ENCODE measurements at places on chromosomes 1 and 21. TPM values are rescaled to one million over a fixed set of nuclear protein-coding genes. Genes with fewer than 3 reads are reported as not detected.

DNA sequence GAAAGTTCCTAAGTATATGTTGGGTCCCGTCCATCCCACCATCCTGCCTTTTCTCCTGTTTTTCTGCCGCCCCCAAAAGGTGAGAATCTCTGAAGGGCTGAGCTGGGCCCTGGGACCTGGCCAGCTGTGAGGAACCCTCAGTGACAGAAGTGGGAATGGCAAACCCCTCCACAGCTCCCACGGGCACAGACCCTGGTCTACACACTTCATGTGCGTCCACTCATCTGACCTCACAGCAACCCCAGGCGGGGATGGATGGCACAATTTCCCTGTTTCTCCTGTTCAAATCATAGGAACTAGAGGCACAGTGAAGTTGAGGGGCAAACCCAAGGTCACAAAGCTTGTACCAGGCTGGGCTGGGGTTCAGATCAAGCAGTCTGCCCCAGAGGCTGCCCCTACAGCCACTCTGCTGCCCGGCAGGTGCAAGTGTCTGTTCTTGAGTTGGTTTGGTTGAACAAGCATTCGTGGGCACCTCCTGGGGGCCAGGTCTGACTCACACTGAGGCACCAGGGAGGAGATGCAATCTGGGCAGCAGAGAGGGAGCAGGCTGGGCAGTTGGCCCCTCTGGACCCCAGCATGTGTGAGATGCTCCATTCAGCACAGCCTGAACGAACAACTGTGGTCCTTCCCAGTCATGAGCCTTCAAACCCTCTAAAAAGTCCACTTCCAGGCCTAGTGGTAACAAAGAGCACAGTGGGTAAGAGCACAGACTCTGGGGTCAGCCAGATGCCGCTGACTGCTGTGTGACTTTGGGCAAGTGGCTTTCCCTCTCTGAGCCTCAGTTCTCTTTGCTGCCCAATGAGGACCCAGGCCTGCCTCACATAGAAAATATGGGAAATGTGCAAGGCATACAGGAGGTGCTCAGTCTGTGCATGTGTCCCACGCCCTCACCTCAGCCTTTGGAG lies 4.0 kb downstream of the EDN2 start:
- H3K4me3 ChIP-seq, result no peak overlapping the region
- no peaks in the 10 kb centered on the region for H3K4me1 ChIP-seq
- no peaks in the 10 kb centered on the region for H3K36me3 ChIP-seq

- H3K4me1 ChIP-seq, result peaks cover 10% of the 10 kb centered on the region
- H3K4me3 ChIP-seq, result no peak overlapping the region
- DNase-seq, result no peak
- no peaks in the 10 kb centered on the region for H3K36me3 ChIP-seq
Observed at GRCh38 chr1:70990469-70991253, 57.0 kb downstream of the PTGER3 start.

GRCh38 chr1:92747735-92748134 lies 37.2 kb downstream of the EVI5 start:
- no peak for DNase-seq
- no peak overlapping the region for H3K4me3 ChIP-seq
- no peak overlapping the region for H3K27ac ChIP-seq
- no peaks in the 10 kb centered on the region for H3K36me3 ChIP-seq

- DNase-seq, result no peak
- H3K36me3 ChIP-seq, result no peaks in the 10 kb centered on the region
- no peak overlapping the region for H3K4me3 ChIP-seq
- peaks cover 2% of the 10 kb centered on the region for H3K27me3 ChIP-seq
- peaks cover 7% of the 10 kb centered on the region for H3K4me1 ChIP-seq
- H3K27ac ChIP-seq, result no peak overlapping the region
Observed at GRCh38 chr1:245058882-245059281, 95.9 kb upstream of the KIF26B start.

GRCh38 chr1:203448521-203449061 lies 27.0 kb upstream of the PRELP start:
- no peak overlapping the region for H3K27ac ChIP-seq
- H3K27me3 ChIP-seq, result peaks cover 57% of the 10 kb centered on the region
- H3K4me3 ChIP-seq, result no peak overlapping the region
- DNase-seq, result no peak
- H3K4me1 ChIP-seq, result no peaks in the 10 kb centered on the region

- DNase-seq, result no peak
- H3K27ac ChIP-seq, result peak overlapping the region; percentile 95
- no peak overlapping the region for H3K4me3 ChIP-seq
- peaks cover 20% of the 10 kb centered on the region for H3K4me1 ChIP-seq
- no peaks in the 10 kb centered on the region for H3K27me3 ChIP-seq
- peaks cover 4% of the 10 kb centered on the region for H3K36me3 ChIP-seq
Observed at GRCh38 chr1:47334765-47335435, 1.3 kb downstream of the CMPK1 start.

- H3K27me3 ChIP-seq, result peaks cover 52% of the 10 kb centered on the region
- no peaks in the 10 kb centered on the region for H3K36me3 ChIP-seq
- no peak for DNase-seq
- no peak overlapping the region for H3K27ac ChIP-seq
Observed at GRCh38 chr1:218164930-218165700, 120.0 kb upstream of the RRP15 start.

DNA sequence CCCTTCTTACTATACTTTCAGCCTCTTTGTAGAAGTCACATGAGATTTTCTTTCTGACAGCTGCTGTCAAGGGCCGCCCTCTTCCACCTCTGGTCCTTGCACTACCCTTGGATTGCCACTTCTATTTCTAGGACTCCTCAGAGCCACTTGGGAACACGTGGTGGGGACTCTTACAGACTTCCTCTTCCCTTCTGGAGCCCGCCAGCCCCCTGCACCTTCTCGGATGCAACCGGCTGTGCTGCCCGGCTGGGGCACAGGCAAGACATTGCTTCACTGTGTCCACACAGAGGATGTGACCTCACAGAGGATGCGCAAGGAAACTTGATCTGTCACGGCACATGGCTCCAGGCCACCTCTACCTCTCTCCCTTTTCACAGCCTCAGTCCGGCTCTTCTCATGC lies 2.4 kb upstream of the IKBKE start:
- H3K36me3 ChIP-seq, result peaks cover 8% of the 10 kb centered on the region
- peak overlapping the region; percentile 69 for H3K27ac ChIP-seq
- H3K4me3 ChIP-seq, result no peak overlapping the region

GRCh38 chr1:112850034-112850757 lies 105.8 kb downstream of the SLC16A1 start:
- no peak overlapping the region for H3K4me3 ChIP-seq
- H3K27me3 ChIP-seq, result peaks cover 63% of the 10 kb centered on the region
- H3K36me3 ChIP-seq, result no peaks in the 10 kb centered on the region
- H3K4me1 ChIP-seq, result peaks cover 1% of the 10 kb centered on the region
- no peak overlapping the region for H3K27ac ChIP-seq

DNA sequence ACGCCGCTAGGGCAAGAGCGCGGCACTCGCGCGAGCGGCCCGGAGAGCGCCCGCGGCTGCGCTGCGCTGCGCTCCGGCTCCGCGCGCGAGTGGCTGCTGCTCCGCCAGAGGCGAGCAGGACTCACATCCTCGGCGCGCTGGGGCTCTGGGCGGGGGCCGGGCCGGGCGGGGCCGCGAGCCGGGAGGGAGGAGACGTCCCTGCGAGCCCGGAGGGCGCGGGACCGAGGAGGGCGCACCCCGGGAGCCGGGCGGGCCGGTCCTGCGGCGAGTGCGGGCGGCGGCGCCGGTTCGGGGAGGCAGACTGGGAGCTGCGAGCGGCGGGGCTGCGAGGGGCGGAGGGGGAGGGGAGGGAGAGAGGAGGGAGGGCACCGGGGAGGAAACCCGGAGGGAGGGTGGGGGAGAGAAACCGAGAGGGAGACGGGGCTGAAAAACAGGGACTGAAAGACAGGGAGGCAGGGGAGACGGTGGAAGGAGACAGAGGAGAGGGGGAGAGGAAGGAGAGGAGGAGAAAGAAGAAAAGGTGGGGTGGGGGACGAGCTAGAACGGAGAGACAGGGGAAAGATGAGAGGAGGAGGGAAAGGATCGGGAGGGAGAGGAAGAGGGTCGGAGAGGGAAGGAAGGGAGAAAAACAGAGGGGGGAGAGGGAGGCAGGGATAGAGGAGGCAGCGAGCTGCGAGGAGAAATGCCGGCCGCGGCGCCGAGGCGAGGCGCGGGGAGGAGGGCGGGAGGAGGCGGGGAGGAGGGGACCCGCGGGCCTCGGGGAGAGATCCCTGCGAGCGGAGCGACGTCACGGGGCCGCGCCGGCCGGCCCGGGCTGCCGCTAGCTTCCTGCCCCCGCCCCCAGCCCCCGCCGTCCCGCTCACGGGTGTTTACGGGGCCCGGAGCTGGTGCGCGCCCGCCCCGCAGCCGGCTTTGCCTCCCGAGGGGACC lies at the start of gene CAMK2N1:
TSS of gene CAMK2N1 (minus strand) at position 684 of the 930 bp plus-strand sequence. CDS start 831 bp downstream, outside the sequence.
- no peaks in the 10 kb centered on the region for H3K36me3 ChIP-seq
- peak within 1 kb of the TSS; percentile 72 for H3K4me3 ChIP-seq
- H3K4me1 ChIP-seq, result peaks cover 10% of the 10 kb centered on the region
- H3K27me3 ChIP-seq, result peaks cover 76% of the 10 kb centered on the region

- no peak for DNase-seq
- no peak overlapping the region for H3K4me3 ChIP-seq
- H3K27me3 ChIP-seq, result peaks cover 3% of the 10 kb centered on the region
- H3K36me3 ChIP-seq, result no peaks in the 10 kb centered on the region
- H3K27ac ChIP-seq, result no peak overlapping the region
- H3K4me1 ChIP-seq, result no peaks in the 10 kb centered on the region
Observed at GRCh38 chr1:159749630-159750029, 31.1 kb upstream of the DUSP23 start.

GRCh38 chr1:240806200-240806745 lies 194.3 kb upstream of the GREM2 start:
- no peak for DNase-seq
- H3K4me3 ChIP-seq, result no peak overlapping the region
- H3K36me3 ChIP-seq, result no peaks in the 10 kb centered on the region
- H3K4me1 ChIP-seq, result no peaks in the 10 kb centered on the region

DNA sequence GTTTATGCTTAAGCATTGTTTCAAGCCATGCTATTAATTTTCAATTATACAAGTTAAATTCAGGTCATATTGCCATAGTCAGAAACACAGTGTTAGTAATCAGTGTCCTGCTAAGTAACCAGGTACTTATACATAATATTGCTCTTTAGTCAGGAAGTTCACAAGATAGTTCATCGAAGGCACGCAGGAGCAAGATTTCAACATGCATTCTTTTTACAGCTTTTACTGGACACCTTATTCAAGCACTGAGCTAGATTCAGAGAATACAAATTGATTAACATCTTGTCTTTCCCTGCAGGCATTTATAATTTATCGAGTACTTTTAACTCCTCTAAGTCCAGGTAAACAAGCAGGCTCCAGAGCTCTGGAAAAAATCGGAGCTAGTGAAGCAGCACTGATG lies 202.3 kb upstream of the BRINP3 start:
- no peak for DNase-seq
- H3K27ac ChIP-seq, result no peak overlapping the region
- H3K27me3 ChIP-seq, result no peaks in the 10 kb centered on the region
- no peaks in the 10 kb centered on the region for H3K4me1 ChIP-seq
- no peak overlapping the region for H3K4me3 ChIP-seq
- H3K36me3 ChIP-seq, result no peaks in the 10 kb centered on the region

GRCh38 chr1:234488054-234489006 lies 9.4 kb upstream of the TARBP1 start:
- H3K27me3 ChIP-seq, result peaks cover 3% of the 10 kb centered on the region
- H3K36me3 ChIP-seq, result no peaks in the 10 kb centered on the region
- DNase-seq, result no peak

GRCh38 chr1:24309762-24310485 lies 9.2 kb upstream of the GRHL3 start:
- no peak for DNase-seq
- peaks cover 23% of the 10 kb centered on the region for H3K27me3 ChIP-seq
- H3K4me3 ChIP-seq, result no peak overlapping the region
- H3K27ac ChIP-seq, result no peak overlapping the region
- no peaks in the 10 kb centered on the region for H3K36me3 ChIP-seq

- no peak for DNase-seq
- H3K27ac ChIP-seq, result no peak overlapping the region
- H3K4me1 ChIP-seq, result peaks cover 7% of the 10 kb centered on the region
- no peaks in the 10 kb centered on the region for H3K27me3 ChIP-seq
- no peak overlapping the region for H3K4me3 ChIP-seq
Observed at GRCh38 chr1:21244154-21244553, 46.1 kb downstream of the ECE1 start.

GRCh38 chr1:236345728-236346127 lies 48.4 kb upstream of the EDARADD start:
- peaks cover 14% of the 10 kb centered on the region for H3K27me3 ChIP-seq
- H3K36me3 ChIP-seq, result no peaks in the 10 kb centered on the region
- H3K4me1 ChIP-seq, result no peaks in the 10 kb centered on the region

DNA sequence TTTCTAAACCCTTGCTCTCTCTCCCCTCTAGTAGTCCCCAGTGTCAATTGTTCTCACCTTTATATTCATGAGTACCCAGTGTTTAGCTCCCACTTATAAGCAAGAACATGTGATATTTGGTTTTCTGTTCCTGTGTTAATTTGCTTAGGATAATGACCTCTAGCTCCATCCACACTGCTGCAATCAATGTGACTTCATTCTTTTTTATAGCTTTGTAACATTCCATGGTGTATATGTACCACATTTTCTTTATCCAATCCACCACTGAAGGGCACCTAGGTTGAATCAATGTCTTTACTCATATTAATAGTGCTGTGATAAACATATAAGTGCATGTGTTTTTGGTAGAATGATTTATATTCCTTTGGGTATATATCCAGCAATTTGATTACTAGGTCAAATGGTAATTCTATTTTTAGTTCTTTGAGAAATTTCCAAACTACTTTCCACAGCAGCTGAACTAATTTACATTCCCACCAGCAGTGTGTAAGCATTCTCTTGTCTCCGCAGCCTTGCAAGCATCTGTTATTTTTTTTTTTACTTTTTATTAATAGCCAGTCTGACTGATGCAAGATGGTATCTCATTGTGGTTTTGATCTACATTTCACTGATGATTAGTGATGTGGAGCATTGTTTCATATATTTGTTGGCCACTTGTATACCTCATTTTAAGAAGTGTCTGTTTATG lies 277.8 kb downstream of the LTN1 start:
- peaks cover 27% of the 10 kb centered on the region for H3K4me1 ChIP-seq
- H3K36me3 ChIP-seq, result peaks cover 32% of the 10 kb centered on the region
- H3K4me3 ChIP-seq, result no peak overlapping the region

DNA sequence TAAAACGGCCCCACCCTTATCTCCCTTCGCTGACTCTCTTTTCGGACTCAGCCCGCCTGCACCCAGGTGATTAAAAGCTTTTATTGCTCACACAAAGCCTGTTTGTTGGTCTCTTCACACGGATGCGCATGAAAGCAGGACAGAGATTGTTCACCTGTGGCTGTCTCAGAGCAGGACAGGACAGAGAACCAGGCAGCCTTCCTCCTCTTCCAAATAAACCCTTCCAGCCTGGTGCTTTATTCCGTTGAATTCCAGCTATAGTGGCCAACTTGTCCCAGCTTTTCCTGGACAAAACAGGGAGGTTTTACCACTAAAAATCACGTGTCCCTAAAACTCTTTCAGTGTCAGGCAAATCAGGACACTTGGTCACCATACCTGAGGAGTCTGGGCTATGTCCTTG lies 9.5 kb upstream of the DMRTB1 start:
- DNase-seq, result no peak
- no peak overlapping the region for H3K4me3 ChIP-seq
- H3K27me3 ChIP-seq, result peaks cover 6% of the 10 kb centered on the region
- H3K27ac ChIP-seq, result no peak overlapping the region
- no peaks in the 10 kb centered on the region for H3K4me1 ChIP-seq
- H3K36me3 ChIP-seq, result no peaks in the 10 kb centered on the region

The GJA9 gene
- total RNA-seq, result not detected

The SLC45A1 gene
- 0.26 TPM for total RNA-seq

The FLG2 gene
- total RNA-seq, result not detected

The CADM3 gene
- not detected for total RNA-seq

The MX2 gene
- 65.1 TPM for total RNA-seq

The RAD54L gene
- 57.2 TPM for total RNA-seq

The LRRC38 gene
- total RNA-seq, result not detected

The HPDL gene
- 16.3 TPM for total RNA-seq

The TSSK3 gene
- total RNA-seq, result 0.70 TPM

The UBL4B gene
- not detected for total RNA-seq

The CLEC20A gene
- not detected for total RNA-seq

The BLACAT1 gene
- 0.47 TPM for total RNA-seq

The TBX15 gene
- not detected for total RNA-seq

The TSNAX gene
- total RNA-seq, result 28.3 TPM

Measured in activated CD8-positive, alpha-beta memory T cell treated with anti-CD3 and anti-CD28 coated beads, Interleukin-2, amount 10 ng/mL, durations not matched to agents 7 days and 5 days (primary cell).